ENCODE measurements at places on chromosomes 3 and 15.
A peak's percentile ranks its signal among the peaks of the same experiment; 100 is the strongest.

DNA sequence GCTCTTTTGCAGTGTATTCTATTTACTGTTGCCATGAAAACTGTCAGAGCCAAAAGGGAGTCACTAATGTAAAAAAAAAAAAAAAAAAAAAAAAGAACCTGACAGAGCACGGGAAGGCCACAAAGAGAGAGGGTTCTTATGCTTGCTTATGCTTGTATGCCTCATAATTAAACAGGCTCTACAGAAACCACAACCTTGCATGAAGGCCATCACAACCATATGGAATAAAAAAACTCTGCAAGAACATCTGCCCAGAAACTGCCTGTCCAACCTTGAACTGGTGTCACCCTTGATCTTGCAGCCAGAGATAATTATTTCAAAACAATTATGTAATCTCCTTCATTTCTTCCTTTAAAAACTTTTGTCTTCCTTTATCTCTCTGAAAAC, 50.1 kb downstream of the CFAP20DC start:
- no peak for DNase-seq

DNA sequence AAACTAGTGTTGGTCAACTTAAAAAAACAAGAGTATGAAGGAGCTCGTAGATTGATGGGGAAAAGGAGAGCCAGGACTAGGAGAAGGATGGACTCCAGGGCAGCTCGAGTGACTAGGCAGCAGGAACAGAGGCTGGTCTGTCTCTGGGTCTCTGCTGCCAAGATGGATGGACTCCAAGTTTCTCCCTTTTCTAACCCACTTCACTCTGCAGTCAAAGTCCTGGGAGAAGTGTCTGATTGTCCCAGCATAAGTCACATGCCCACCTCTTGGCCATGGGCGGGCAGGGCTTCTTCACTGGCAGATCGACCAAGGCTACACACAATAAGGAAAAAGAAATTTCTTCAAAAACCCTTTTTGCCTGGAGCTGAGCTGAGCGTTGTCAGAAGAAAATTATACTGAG, 9.2 kb upstream of the EPB42 start:
- DNase-seq: no peak

DNA sequence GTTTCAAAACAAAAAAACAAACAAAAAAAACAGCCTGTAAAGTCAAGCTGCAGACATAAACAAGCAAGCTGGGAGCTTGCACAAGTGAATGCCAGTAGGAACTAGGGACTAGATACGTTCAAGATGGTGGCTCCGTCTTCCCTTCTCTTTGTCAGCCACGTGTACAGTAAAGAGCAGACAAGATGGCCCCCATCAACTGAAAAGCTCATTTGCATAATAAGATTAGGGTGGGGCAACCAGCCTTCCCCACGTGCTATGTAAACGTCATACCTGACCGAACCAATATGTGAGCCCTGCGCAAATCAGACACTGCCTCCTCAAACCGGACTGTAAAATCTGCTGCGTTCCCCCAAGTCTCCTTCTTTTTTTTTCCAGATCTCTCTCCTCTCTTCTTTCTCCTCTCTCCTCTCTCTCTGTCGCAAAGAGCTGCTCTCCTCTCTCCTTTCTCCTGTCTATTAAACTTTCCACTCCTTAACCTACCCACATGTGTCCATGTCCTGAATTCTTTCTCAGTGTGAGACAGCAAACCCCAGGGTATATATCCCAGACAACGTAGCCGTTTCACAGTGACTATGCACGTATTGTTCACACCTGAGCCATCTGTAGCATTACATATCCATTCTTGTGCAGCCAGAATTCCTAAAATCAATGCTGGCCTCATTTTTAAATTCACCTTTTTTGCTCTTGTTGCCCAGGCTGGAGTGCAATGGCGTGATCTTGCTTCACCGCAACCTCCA, 31.2 kb upstream of the FXR1 start:
- no peak for DNase-seq

DNA sequence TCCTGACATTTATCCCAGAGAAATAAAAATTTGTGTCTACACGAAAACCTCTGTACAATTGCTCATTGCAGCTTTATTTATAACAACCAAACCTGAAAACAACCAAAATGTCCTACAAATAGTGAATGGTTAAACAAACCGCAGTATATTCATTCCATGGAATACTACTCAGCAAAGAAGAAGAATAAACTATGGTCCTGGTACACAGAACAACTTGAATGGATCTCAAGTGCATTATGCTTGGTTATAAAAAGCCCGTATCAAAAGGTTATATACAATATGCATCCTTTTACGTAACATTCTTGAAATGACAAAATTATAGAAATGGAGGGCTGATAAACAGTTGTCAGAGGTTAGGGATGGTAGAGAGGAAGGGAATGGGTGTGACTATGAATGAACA, 3.7 kb downstream of the SEC22C start:
- no peak for DNase-seq

GRCh38 chr15:40747685-40748631, 7.1 kb downstream of the RMDN3 start:
- no peak for DNase-seq

DNA sequence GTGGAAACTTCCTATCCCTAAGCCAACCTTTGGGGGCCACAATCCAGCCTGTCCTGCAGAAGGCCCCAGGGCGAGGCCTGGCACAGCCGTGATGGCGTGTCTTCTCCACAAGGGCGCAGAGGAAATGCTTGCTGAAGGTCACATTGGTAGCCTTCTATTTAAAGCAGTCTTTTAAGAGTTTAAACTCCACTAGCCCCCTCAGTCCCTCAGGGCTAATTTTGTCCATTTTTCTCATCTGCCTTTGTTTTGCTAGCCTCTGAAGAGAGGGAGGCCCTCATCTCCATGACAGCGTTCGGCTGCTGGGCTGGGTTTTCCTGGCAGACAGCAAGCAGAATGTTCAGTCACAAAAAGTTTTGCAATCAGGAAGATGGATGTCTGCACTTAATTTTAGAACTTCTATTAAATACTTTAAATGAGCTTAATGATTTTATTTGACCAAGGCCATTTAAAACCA, 40.8 kb downstream of the RARB start:
- no peak for DNase-seq

- DNase-seq: no peak
Observed at GRCh38 chr3:45553469-45553974, 41.0 kb upstream of the LIMD1 start.

DNA sequence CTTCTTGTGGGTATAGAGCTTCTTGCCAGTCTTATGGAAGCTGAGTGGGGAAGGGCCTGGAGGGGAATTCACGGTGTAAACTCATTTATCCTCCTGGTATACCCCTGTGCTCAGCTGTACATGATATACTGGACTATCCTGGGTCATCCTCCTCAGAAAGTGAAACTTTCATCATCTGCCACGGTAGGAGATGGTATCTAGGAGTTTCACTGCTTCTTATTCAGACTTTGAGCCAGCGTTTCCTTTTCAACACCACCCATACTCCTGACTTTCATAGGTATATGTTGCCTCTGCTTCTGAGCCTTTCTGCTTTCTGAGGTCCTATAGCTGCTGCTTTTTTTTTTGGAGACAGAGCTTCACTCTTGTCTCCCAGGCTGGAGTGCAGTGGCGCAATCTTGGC, 15.6 kb downstream of the SENP5 start:
- DNase-seq: no peak

DNA sequence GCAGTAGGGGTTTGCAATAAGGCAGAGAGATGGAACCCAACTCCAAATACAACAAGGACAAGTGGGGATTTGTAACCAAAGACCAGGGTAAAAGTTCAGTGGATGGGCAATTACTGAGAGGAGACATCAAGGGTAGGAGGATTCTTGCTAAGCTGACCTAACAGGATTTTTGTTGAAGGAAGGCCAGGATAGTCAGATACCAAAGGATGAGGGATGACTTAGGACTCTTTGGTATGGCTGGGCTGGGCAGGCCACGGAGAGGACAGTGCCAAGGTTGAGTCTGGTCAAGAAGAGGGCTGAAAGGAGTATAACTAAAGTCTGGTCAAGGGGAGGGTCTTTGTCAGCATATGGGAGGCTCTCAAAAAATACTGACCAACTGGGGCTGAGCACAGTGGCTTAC, 85.3 kb upstream of the UBE2E2 start:
- no peak for DNase-seq

- DNase-seq: no peak
Observed at GRCh38 chr15:77018796-77019505, 24.0 kb downstream of the PSTPIP1 start.

DNA sequence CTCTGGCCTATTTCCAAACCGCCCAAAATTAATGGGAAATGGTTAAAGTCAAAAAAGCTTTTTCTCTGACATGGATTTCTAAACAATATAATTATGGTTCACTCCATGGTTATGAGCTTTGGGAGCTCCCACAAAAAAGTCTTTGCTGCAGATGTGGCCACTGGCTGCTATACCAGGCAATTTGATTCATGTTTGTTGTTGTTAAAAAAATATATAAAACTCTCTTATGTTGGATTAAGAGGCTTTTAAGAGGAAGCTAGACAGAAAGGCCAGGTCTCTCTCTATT, 258.6 kb downstream of the TIGIT start:
- DNase-seq: no peak

GRCh38 chr15:99764522-99764921, 31.3 kb upstream of the LYSMD4 start:
- DNase-seq: peak; percentile 47

DNA sequence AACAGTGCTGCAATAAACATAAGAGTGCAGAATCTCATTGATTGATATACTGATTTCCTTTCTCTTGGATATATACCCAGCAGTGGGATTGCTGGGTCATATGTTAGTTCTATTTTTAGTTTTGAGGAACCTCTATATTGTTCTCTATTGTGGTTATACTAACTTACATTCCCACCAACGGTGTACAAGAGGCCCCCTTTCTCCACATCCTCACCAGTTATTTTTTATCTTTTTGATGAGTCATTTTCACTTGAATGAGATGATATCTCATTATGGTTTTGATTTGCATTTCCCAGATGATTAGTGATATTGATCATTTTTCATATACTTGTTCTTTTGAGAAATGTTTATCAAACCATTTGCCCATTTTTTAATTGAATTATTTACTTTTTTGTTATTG, 12.4 kb upstream of the IREB2 start:
- DNase-seq: no peak

DNA sequence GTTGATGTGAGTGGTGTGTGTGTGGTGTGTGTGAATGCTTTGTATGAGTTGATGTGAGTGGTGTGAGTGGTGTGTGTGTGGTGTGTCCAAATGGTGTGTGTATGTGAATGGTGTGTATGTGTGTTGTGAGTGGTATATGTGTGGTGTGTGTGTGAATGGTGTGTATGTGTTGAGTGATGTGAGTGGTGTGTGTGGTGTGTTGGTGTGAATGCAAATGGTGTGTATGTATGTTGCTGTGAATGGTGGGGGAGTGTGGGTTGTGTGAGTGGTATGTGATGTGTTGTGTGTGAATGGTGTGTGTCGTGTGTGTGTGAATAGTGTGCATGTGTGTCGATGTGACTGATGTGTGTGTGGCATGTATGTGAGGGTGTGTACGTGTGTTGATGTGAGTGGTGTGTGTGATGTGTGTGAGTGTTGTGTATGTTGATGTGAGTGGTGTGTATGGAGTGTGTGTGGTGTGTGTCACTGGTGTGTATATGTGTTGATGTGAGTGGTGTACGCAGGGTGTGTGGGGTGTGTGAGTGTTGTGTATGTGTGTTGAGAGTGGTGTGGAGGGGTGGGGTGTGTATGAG, 40.6 kb downstream of the ARNT2 start:
- DNase-seq: no peak

- no peak for DNase-seq
Observed at GRCh38 chr15:45112143-45112590, 1.8 kb downstream of the DUOX2 start.

DNA sequence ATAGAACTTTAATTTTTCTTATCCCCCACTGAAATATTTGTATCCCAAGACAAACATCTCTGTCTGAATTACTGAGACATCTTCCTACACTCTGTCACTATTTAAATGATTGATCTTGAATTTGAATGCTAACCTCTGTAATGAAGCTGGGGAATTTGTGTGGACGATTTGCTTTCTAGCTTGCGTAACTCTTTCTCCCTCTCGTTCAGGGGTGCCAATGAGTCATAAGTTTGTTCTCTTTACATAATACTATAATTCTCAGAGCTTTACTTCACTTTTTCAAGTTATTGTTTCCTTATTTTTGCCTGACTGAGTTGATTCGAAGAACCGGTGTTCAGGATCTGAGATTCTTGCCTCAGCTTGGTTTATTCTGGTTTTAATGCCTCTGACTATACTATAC, 783.3 kb upstream of the CADM2 start:
- no peak for DNase-seq

DNA sequence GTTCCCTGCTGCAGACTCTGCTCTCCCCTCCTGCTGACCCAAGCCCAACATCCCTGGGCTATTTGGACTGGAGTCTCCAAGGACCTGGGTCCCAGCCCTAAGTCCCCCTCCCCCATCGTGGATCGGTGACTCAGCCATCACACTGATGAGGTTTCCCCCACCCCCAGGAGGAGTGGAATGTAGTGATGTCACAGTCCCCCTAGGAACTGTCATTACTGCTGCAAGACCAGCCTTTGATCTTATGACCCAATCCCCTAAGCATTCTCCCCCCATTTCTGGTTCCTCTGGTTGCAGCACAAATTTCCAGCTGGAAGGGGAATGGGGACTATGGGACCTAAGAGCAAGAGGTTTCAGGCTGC, 63.4 kb upstream of the CSPG4 start:
- DNase-seq: no peak

DNA sequence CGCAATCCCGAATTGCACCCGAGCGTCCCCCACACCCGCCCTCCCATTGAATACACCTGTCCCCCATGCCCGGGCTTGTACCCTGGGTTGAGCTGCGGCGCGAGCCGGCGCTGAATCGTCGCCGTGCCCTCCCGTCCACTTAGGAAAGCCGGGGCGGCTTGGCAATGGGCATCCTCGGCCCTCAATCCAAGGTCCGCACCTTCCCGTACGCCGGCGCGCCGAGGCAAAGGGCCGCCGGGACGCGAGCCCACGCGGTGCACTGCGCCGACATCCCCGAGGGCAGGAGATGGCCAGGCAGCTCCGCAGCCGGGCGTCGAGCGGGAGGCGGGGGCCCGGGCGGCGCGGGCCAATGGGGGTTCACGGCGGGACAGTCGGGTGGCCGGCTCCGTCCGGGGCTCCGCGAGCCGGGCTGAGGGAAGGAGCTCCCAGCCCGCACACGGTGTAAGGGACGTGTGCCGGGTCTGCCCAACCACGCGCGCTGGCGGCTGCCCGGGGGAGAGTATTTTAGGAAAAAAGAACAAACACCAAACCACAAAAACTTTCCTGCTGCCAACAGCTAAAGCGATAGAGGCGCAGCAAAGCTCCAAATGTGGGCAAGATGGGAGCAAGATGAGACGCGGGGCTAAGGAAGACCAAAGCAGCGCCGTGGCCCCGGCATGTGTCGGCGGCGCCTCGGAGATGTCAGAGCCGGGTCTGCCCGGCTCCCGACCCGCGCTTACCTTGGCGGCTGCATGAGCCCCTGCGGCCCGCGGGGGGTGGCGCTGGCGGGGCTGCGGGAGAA, 621 bp downstream of the RGMA start:
- peak; percentile 31 for DNase-seq

- no peak for DNase-seq
Observed at GRCh38 chr3:196774191-196774820, 34.6 kb downstream of the PAK2 start.

DNA sequence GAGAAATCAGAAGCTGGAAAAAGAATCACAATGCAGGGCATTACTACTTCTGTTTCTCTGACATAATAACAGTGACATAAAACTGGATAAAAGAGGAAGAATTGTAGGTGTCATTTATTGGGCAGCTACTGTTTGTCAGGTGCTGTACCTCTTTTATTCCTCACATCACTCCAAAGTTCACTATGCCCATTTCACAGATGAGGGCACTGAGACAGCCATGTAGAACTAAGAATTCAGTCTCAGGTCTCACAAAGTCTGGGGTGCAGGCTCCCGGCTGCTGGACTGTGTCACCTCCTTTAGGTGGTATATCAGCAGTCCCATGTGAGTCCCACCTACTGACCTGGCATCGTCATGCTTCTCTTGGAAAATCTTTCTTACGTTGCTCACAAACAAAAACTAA, 20.8 kb downstream of the TMEM212 start:
- no peak for DNase-seq
